ENCODE measurements at places on chromosomes 12 and 14. TPM values are rescaled to one million over a fixed set of nuclear protein-coding genes. Genes with fewer than 3 reads are reported as not detected.
A peak's percentile ranks its signal among the peaks of the same experiment; 100 is the strongest.

Gene LRRIQ1
- not detected for total RNA-seq

Gene CD163
- total RNA-seq, result under 0.01 TPM

GRCh38 chr14:45267071-45267470 is 14.1 kb upstream of the MIS18BP1 start:
- no peak overlapping the region for H3K27ac ChIP-seq
- no peak overlapping the region for H3K4me3 ChIP-seq
- no peak for DNase-seq
- H3K4me1 ChIP-seq, result no peaks in the 10 kb centered on the region
- H3K36me3 ChIP-seq, result no peaks in the 10 kb centered on the region
- no peaks in the 10 kb centered on the region for H3K27me3 ChIP-seq

Gene EFS
- total RNA-seq, result 9.8 TPM

Gene PRR4
- 2.7 TPM for total RNA-seq

- DNase-seq, result no peak
- no peaks in the 10 kb centered on the region for H3K36me3 ChIP-seq
- no peak overlapping the region for H3K27ac ChIP-seq
- no peaks in the 10 kb centered on the region for H3K4me1 ChIP-seq
- H3K4me3 ChIP-seq, result no peak overlapping the region
Observed at GRCh38 chr14:20775901-20776300, 5.2 kb upstream of the RNASE6 start.

DNA sequence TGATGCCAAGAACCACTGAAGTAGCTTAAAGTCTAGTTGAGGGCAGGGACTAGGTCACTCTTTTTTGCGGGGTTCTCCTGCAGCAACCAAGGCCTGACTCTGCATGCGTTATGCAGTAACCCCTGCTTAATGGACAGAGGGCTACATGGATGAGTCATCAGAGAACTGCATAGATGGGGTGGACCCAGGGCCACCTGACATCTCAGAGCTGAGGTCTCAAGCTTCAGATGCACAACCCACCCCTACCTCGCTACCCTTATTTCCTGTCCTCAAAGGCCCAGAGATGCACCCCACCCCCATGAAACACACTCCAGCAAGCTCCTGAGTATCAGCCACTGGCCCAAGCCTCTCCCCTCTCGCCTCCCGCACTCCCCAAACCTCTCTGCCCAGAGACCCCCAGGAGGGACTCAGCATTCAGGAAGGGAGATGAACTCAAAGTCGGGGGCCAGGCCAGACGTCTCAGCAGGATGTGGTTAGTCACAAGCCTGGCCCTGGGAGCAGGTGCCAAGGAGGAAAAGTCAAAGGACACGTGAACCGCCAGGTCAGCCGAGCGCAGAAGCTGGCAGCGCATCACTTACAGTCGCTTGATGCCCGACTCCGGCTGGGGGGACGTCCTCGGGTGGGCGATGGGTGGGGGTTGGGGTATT is 25.8 kb downstream of the SNRNP35 start:
- peaks cover 13% of the 10 kb centered on the region for H3K4me1 ChIP-seq
- no peaks in the 10 kb centered on the region for H3K27me3 ChIP-seq
- H3K36me3 ChIP-seq, result peaks cover 9% of the 10 kb centered on the region
- H3K27ac ChIP-seq, result no peak overlapping the region

DNA sequence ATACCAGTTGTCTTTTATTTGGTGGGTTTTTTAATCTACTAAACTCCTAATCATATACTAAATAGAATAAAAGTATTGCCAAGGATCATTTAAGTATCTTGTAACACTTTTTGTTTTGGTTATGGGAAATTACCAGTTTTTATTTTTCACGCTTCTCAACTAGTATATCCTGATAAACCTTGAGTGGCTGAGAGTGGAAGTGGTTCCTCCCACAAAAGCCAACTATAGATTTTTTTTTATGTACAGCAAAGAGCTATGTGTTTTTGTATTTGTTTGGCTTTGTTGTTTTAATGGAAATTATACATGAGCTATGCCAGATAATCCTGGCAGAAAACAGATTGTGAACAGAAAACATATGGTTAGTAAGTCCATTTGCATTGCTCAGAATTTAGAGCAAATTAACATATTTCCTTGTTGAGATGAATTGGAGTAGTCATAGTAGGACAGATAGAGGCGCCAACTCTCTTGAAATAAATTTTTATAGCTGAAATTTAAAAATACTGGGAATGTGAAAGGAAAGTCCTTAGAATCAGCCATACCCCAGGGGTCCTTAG is 60.9 kb upstream of the PSMA6 start:
- H3K4me1 ChIP-seq, result no peaks in the 10 kb centered on the region
- H3K27ac ChIP-seq, result no peak overlapping the region
- no peaks in the 10 kb centered on the region for H3K36me3 ChIP-seq
- no peaks in the 10 kb centered on the region for H3K27me3 ChIP-seq
- no peak for DNase-seq

DNA sequence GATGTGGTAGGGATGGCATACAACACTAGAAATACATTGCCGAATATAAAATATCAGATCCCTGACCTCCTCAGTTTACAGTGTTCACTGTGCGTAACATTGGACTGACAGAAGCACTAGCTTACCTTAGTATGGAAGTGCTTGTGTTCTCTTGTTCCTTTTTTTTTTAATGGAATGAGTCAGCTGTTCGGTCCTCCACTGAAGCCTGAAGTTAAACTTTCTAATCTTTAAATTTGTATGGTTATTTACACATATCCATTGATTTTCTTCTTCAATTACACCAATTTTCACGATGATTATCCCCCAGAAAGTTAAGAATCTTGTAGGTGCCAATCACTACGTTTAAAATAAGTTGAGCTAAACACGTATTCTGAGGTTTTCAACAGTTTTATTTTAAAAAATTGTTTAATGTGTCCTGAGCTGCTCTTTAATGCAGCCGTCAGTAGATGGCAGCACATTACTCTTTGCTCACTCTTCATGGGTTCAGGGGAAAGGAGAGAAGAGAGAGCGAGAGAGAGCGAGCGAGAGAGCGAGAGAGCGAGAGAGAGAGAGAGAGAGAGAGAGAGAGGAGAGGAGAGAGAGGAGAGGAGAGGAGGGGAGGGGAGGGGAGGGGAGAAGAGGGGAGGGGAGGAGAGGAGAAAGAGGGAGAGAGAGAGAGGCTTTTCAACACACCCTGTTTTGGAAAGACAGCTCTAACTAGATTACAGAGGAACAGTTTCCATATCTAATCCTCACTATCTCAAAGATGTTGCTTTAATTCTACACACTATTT is 134.7 kb upstream of the SCAF11 start:
- peaks cover 23% of the 10 kb centered on the region for H3K27me3 ChIP-seq
- H3K36me3 ChIP-seq, result no peaks in the 10 kb centered on the region
- peak; percentile 63 for DNase-seq
- H3K4me1 ChIP-seq, result peaks cover 8% of the 10 kb centered on the region

GRCh38 chr12:41511247-41511646 is 323.1 kb downstream of the PDZRN4 start:
- no peak overlapping the region for H3K4me3 ChIP-seq
- no peak for DNase-seq
- no peak overlapping the region for H3K27ac ChIP-seq
- no peaks in the 10 kb centered on the region for H3K27me3 ChIP-seq
- no peaks in the 10 kb centered on the region for H3K36me3 ChIP-seq

DNA sequence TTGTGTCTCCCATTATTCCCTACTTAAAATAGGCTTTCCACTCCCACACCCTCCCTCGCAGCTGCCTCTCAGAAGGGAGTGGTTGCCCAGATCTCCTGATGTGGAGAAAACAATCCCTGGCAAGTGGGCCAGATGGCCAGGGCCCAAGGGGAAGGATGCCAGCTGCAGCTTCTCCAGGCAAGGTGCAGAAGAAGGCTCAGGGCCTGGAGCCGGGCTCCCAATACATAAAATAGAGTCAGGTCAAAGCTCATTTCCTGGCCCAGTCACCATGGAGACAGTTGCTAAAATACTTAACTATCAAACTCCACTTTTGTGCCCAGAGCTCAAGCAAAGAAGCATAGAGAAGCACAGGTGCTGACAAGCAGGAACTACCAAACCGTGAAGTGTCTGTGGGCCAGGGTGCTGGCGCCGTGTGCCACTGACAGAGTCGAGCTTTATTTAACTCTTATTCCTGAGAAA is 45.7 kb upstream of the ITPR2 start:
- no peak overlapping the region for H3K4me3 ChIP-seq
- no peaks in the 10 kb centered on the region for H3K4me1 ChIP-seq
- peak; percentile 76 for DNase-seq
- H3K27me3 ChIP-seq, result no peaks in the 10 kb centered on the region
- H3K36me3 ChIP-seq, result no peaks in the 10 kb centered on the region
- H3K27ac ChIP-seq, result no peak overlapping the region

DNA sequence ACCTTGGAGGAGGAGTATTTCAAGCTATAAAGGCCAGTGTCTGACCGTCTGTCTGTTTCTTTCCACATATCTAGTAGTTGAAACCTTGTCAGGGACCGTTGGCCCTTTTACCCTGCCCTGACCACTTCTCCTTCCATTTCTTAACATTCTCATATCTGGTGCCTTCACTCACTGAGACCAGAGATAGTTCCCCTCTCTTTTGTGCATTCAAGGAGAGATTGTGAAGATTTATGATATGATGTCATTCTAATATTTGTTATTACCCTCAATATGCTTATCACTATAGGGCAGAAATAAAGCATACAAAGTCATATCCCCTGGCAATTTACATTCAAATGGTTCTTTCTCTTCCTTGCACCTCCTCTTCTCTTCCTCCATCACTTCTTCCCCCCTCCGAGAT is 83.3 kb downstream of the PLXNC1 start:
- H3K27ac ChIP-seq, result no peak overlapping the region
- DNase-seq, result no peak
- H3K4me3 ChIP-seq, result no peak overlapping the region
- no peaks in the 10 kb centered on the region for H3K4me1 ChIP-seq
- H3K27me3 ChIP-seq, result peaks cover 11% of the 10 kb centered on the region

DNA sequence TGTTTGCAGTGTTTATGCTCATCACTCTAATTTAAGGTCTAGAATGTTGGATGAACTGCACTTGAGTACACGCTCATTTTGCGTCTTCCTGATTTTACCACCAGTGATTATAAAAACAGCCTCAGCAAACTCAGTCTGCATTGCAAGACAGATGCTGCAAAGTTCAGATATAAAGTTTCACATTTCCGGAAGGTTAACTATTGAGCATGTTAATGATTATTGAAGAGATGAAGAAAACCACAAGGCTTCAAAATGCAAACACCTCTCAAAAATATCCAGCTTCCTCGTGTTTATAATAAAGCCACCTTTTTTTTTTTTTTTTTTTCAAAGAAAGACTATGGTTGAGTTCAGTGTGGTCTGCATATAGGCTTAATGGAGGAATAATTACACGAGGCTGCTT is 92.1 kb upstream of the BMP4 start:
- H3K4me3 ChIP-seq, result no peak overlapping the region
- DNase-seq, result no peak
- H3K27me3 ChIP-seq, result peaks cover 15% of the 10 kb centered on the region
- no peak overlapping the region for H3K27ac ChIP-seq
- no peaks in the 10 kb centered on the region for H3K36me3 ChIP-seq
- H3K4me1 ChIP-seq, result no peaks in the 10 kb centered on the region

- peak; percentile 95 for DNase-seq
- peaks cover 40% of the 10 kb centered on the region for H3K4me1 ChIP-seq
- peaks cover 7% of the 10 kb centered on the region for H3K36me3 ChIP-seq
Observed at GRCh38 chr12:57845478-57846284, 848 bp downstream of the CTDSP2 start.

DNA sequence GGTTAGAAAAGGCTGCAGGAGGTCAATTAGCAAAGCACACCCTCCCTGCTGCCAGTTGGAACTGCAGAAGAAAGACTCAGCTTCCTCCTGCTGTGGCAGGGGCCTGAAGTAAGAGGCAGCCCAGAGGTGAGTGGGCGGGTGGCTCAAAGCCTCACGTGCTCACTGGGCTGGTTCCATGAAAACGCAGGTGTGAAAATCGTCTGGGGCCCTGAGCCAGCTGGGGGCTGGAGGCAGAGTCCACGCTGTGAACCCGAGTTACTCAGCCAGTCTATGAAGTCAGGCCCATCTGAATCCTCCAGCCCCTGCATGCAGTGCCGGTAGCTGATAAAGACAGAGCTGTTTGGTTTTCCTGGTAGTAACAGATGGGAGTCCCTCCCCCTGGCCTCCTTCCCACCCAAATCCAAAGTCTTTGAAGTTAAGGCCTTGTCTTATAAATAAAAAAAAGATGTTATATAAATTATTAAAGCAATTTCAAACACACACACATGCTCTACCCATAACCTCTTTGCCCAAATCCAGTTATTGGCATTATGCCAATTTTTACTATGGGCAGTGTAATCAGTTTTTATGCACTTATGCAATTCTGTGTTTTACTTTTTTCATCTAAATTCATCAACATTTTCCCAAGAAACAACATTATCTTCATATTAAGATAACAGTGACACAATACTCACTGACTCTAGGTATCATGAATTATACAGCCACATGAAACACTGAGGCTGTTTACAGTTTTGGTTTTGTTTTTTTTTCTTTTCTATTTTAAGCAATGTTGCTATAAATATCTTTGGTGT is 57.9 kb upstream of the PNMA1 start:
- H3K4me3 ChIP-seq, result no peak overlapping the region
- no peak for DNase-seq
- H3K27ac ChIP-seq, result peak overlapping the region; percentile 21
- no peaks in the 10 kb centered on the region for H3K36me3 ChIP-seq
- H3K27me3 ChIP-seq, result no peaks in the 10 kb centered on the region

- no peak for DNase-seq
- no peak overlapping the region for H3K4me3 ChIP-seq
- no peaks in the 10 kb centered on the region for H3K4me1 ChIP-seq
- H3K27ac ChIP-seq, result no peak overlapping the region
Observed at GRCh38 chr14:89586258-89587135, 169.5 kb upstream of the FOXN3 start.

- no peaks in the 10 kb centered on the region for H3K4me1 ChIP-seq
- no peak overlapping the region for H3K4me3 ChIP-seq
- no peaks in the 10 kb centered on the region for H3K36me3 ChIP-seq
- DNase-seq, result no peak
- H3K27me3 ChIP-seq, result peaks cover 28% of the 10 kb centered on the region
Observed at GRCh38 chr12:132276827-132277373, 52.5 kb downstream of the GALNT9 start.

Gene DNAH10
- total RNA-seq, result 0.72 TPM

Gene GNPNAT1
- 25.0 TPM for total RNA-seq

GRCh38 chr14:71647086-71647784 is 285.0 kb upstream of the RGS6 start:
- peaks cover 32% of the 10 kb centered on the region for H3K36me3 ChIP-seq
- DNase-seq, result no peak
- no peak overlapping the region for H3K4me3 ChIP-seq
- no peak overlapping the region for H3K27ac ChIP-seq
- no peaks in the 10 kb centered on the region for H3K27me3 ChIP-seq

GRCh38 chr12:131452444-131452860 is 258.4 kb upstream of the SFSWAP start:
- H3K36me3 ChIP-seq, result no peaks in the 10 kb centered on the region
- H3K4me3 ChIP-seq, result no peak overlapping the region
- no peak for DNase-seq
- H3K4me1 ChIP-seq, result no peaks in the 10 kb centered on the region
- no peak overlapping the region for H3K27ac ChIP-seq
- H3K27me3 ChIP-seq, result no peaks in the 10 kb centered on the region

- H3K4me1 ChIP-seq, result no peaks in the 10 kb centered on the region
- no peaks in the 10 kb centered on the region for H3K27me3 ChIP-seq
- no peak overlapping the region for H3K4me3 ChIP-seq
- DNase-seq, result no peak
- H3K36me3 ChIP-seq, result no peaks in the 10 kb centered on the region
Observed at GRCh38 chr14:54025661-54026060, 69.0 kb upstream of the BMP4 start.

- no peak for DNase-seq
- H3K4me3 ChIP-seq, result no peak overlapping the region
- H3K27me3 ChIP-seq, result no peaks in the 10 kb centered on the region
Observed at GRCh38 chr12:103249607-103250006, 246.2 kb downstream of the C12orf42 start.

Gene RIMKLB
- 35.5 TPM for total RNA-seq

Gene FAM222A
- 0.36 TPM for total RNA-seq

Gene RNASE7
- total RNA-seq, result not detected

Data from osteoblast (primary cell).